ENCODE measurements at places on chromosomes 11 and 22. TPM values are rescaled to one million over a fixed set of nuclear protein-coding genes. Genes with fewer than 3 reads are reported as not detected.

DNA sequence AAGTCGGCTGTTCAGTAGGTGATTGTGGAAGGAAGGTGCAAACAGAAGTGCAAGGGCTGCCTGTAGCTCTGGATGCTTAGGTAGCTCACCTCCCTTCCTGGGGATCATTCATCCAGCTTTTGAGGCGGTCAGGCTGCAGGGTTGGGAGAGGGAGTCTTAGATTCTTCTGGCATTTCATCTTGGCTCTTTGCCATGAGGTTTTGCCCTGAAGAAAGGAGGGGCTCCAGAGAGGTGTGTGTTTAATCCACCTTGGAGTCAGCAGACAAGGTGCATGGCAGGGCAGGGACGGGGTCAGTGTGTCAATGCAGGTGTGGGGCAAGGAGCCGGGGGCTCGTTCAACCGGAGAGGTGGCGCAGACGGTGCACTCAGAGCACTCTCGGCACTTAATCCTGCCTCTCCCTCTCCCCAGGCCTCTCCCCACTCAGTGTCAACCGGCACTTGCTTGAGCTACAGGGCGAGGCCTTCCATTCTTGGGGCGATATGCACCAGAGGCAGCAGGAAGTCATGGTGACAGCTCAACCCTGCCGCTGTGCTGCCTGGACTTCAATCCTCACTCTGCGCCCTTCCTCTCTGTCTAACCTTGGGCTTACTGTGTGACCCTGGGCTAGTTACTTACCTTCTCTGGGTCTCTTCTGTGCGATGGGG, 7.2 kb downstream of the ADAMTS15 start:
- no peaks in the 10 kb centered on the region for H3K36me3 ChIP-seq
- peaks cover 7% of the 10 kb centered on the region for H3K27me3 ChIP-seq
- no peak overlapping the region for H3K27ac ChIP-seq
- DNase-seq = no peak
- H3K4me3 ChIP-seq = no peak overlapping the region

- no peak overlapping the region for H3K4me3 ChIP-seq
- no peaks in the 10 kb centered on the region for H3K36me3 ChIP-seq
- H3K27me3 ChIP-seq = no peaks in the 10 kb centered on the region
- DNase-seq = no peak
- no peaks in the 10 kb centered on the region for H3K4me1 ChIP-seq
Observed at GRCh38 chr11:11427542-11427941, 74.5 kb upstream of the CSNK2A3 start.

DNA sequence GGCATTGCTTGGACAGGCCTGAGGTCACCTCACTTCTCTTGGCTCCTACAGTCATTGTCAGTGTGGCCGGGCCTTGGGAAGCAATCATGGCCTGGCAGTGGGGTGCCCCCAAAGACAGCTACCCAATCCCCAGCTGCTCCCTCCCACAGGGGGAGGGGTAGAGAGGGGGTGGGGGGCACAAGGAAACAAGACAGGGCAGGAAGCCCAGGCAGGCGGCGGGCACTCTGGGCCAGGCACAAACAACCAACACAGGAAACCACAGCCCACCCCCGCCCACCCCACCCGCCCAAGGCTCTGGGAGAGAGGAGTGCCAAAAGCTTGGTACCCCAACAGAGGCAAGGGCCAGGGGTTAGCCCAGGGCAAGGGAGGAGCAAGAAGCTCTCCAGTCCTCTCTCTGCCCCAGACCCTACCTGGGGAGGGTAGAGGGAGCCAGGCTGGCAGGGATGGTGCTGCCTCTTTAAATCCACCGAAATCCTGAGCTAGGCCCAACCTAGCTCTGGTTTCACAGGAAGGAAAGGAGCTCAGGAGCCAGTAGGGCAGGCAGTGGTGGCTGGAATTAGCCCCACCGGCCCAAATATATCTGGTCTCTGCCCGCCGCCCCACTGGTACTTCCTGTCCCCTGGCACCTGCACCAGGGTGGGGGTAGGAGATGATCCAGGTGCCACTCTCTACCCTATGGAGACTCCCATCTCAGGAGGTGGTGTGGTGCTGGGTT, 12.2 kb downstream of the BCL9L start:
- H3K36me3 ChIP-seq = peaks cover 12% of the 10 kb centered on the region
- H3K27me3 ChIP-seq = no peaks in the 10 kb centered on the region
- peak overlapping the region; percentile 80 for H3K27ac ChIP-seq
- no peak overlapping the region for H3K4me3 ChIP-seq
- H3K4me1 ChIP-seq = peaks cover 13% of the 10 kb centered on the region

DNA sequence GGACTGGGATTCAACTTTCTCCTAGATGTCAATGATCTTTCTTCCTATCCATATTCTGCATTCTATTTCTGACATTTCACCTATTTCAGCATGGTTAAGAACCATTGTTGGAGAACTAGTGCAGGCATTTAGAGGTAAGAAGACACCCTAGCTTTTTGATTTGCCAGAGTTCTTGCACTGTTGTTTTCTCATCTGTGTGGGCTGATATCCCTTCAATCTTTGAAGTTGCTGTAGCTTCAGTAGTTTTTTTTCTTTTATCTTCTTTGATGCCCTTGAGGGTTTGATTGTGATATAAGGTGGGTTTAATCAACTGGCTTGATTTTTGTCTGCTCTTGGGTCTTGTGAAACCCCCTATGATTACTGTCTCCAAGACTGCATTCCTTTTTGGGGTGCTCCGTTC, 502.1 kb downstream of the ETS1 start:
- no peaks in the 10 kb centered on the region for H3K4me1 ChIP-seq
- H3K36me3 ChIP-seq = peaks cover 2% of the 10 kb centered on the region
- DNase-seq = no peak
- H3K4me3 ChIP-seq = no peak overlapping the region
- no peak overlapping the region for H3K27ac ChIP-seq

GRCh38 chr11:35859301-35859700, 84.6 kb upstream of the LDLRAD3 start:
- no peak overlapping the region for H3K4me3 ChIP-seq
- no peak for DNase-seq
- no peak overlapping the region for H3K27ac ChIP-seq
- H3K27me3 ChIP-seq = no peaks in the 10 kb centered on the region
- H3K4me1 ChIP-seq = no peaks in the 10 kb centered on the region

GRCh38 chr22:47101321-47101885, 339.0 kb downstream of the TBC1D22A start:
- no peak overlapping the region for H3K27ac ChIP-seq
- H3K4me1 ChIP-seq = peaks cover 5% of the 10 kb centered on the region
- no peak for DNase-seq
- no peak overlapping the region for H3K4me3 ChIP-seq
- H3K36me3 ChIP-seq = peaks cover 5% of the 10 kb centered on the region

DNA sequence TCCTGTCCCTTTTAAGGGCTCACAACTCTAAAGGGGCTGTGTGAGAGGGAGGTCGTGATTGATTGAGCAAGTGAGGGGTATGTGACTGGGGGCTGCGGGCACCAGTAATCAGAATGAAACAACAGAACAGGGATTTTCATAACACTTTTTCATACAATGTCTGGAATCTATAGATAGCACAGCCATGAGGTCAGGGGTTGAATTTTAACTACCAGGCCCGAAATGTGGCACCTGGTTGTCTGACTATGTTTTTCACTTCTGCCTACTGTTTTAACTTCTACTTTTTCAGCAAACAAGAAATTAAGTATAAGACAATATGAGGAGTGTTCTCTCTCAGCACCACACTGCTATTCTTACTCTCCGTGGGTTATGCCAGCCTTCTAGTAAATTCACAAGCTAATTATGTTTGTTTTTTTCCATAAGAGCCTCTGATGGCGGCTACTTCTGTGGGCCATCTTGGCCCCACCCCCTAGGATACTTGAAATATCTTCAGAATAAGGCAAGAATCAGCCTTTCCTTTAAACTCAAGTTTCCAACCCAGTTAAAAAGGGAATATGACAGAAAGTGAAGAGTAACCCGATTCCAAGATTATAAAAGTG, 552.8 kb upstream of the CHORDC1 start:
- no peak overlapping the region for H3K27ac ChIP-seq
- no peak for DNase-seq
- no peaks in the 10 kb centered on the region for H3K4me1 ChIP-seq
- no peak overlapping the region for H3K4me3 ChIP-seq

- H3K27me3 ChIP-seq = peaks cover 21% of the 10 kb centered on the region
- DNase-seq = no peak
- no peaks in the 10 kb centered on the region for H3K36me3 ChIP-seq
Observed at GRCh38 chr22:22661275-22661674, 16.9 kb downstream of the GGTLC2 start.

GRCh38 chr11:34232807-34233206, 125.0 kb downstream of the ABTB2 start:
- no peak for DNase-seq
- H3K27ac ChIP-seq = no peak overlapping the region
- peaks cover 3% of the 10 kb centered on the region for H3K4me1 ChIP-seq

The SCGB1C1 gene
- total RNA-seq = not detected

The MUC6 gene
- total RNA-seq = not detected

The CRYAB gene
- total RNA-seq = not detected

The ADAMTS8 gene
- total RNA-seq = 5.0 TPM

The SCGB2A2 gene
- total RNA-seq = not detected

The APOBEC3C gene
- 32.1 TPM for total RNA-seq
